ENCODE measurements at places on chromosomes 1 and 21.

GRCh38 chr1:9845914-9846313, 22.1 kb upstream of the CLSTN1 start:
- no peak for DNase-seq

DNA sequence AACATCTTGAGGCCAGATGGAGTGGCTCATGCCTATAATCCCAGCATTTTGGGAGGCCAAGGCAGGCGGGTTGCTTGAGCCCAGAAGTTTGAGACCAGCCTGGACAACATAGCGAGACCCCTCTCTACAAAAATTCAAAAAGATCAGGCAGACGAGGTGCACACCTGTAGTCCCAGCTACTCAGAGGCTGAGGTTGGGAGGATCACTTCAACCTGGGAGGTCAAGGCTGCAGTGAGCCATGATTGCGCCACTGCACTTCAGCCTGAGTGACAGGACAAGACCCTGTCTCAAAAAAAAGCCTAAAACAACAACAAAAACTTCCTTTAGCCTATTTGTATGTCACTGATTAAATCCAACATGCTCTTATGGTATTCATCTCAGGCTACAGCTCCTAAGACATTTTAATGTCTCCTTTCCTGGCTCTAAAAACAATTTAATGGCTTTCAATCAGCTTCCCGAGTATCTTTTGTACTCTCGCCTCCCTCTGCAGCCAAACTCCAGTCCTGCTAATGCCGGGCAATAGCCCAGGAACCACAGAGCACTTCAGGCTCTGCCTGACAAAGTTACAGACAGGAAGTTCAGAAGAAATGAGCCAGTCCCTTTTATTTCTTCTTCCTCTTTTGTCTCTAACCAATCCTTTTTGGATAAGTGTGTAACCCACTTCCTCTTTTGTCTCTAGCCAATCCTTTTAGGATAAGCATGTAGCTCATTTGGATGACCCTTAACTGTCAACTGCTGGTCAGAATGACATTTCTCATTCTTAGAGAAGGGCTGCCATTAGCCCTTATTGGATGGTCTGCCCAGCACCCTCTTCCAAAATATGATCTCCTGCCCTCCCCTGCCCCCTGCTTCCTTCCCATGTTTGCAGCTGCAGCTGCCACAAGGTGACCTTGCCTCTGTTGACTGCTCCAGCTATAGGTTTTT, 6.6 kb upstream of the DOP1B start:
- no peak for DNase-seq

DNA sequence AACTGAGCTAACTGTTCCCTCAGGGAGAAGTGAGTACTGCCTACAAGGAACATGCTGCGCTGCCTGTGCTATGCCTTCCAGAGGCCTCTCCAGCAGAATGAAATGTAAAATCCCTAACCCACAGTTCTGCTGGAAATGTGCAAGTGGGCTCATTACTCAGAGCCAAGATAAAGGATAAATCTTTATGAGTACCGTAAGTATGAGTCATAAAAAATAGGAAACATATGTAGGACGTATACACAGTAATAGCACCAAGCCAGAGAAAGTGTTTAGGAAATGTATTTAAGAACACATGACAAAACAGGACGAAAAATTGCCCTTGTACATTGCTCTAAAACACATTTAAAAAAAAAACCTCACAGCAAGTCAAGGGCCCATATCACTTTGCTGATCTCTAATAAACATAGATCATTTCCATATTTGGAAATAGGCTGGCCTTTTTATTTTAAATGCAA, 104.6 kb downstream of the TGFBR3 start:
- DNase-seq: no peak

GRCh38 chr1:219121679-219122078, 52.0 kb upstream of the LYPLAL1 start:
- no peak for DNase-seq

- no peak for DNase-seq
Measured at GRCh38 chr1:25936947-25937346, 30.7 kb upstream of the STMN1 start.

DNA sequence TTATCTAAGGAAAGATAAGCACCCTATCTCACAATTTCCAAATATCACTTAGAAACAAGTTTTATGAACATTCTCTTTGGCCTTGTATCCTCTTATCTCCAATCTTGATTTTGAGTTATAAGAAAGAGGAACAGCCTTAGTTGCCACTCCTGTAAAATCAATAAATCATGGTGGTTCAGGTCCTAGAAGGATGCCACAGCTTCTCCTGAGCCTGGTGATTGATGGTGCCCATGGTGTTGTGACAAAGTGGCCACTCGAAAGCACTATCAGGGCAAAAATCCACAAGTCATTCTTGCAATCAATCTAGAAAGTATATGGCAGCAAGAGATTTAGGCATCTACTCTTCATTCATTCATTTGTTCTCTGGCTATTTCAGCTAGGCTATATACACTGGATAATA, 27.8 kb downstream of the GBP6 start:
- DNase-seq: no peak

DNA sequence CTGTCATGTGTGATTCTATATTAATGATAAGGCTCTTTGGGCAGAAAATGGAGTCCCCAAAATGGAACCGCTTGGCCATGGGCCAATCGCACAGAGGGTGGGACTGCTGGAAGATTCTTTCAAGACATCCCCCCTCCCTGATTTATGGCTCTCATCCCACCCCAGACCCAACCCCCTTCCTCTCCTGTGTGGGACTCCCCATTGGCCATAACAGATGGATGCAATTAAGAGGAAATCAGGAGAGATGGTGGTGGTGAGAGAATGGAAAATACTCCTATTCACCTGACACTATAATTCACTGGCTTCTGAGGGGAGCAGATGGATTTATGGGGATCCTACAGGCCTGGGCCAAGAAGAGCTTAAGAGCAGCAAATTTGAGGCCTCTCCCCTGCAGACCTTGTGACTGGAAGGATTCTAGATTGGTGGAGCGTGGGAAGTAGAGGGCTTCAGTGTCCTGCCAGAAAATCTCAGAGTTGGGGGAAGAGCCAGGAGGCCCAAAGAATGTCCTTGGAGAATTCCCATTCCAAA, 1.7 kb downstream of the IGFN1 start:
- DNase-seq: no peak

GRCh38 chr1:203278885-203279406, 26.4 kb upstream of the BTG2 start:
- peak; percentile 53 for DNase-seq

GRCh38 chr21:18417141-18417790, 13.7 kb upstream of the TMPRSS15 start:
- DNase-seq: no peak

DNA sequence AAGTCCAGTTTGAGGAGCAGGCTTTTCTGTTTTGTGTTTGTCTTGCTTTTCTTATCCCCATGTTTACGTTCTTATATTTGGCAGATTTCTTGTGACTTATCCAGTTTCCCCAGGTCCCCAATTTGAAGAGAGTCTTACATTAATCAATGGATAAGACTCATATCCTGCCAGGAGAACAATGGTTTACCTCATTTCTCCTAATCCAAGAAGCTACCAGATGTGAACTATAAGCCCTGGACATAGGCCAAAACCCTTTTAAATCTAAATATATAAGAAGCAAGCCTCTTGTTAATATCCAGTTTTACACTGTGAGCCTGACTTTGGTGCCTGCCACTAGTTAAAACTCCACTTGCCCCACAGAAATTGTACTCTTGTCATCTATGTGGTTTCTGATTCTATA, 15.1 kb upstream of the COP1 start:
- no peak for DNase-seq

GRCh38 chr1:247212012-247212411, 40.2 kb upstream of the ZNF124 start:
- no peak for DNase-seq

GRCh38 chr1:200409203-200409760, 554 bp downstream of the ZNF281 start:
- peak; percentile 81 for DNase-seq

- no peak for DNase-seq
Measured at GRCh38 chr1:30388386-30388785, 335.0 kb downstream of the MATN1 start.
